NCI-H460 (cell line): ENCODE measurements at places on chromosomes 16 and 17. TPM values are rescaled to one million over a fixed set of nuclear protein-coding genes. Genes with fewer than 3 reads are reported as not detected.

DNA sequence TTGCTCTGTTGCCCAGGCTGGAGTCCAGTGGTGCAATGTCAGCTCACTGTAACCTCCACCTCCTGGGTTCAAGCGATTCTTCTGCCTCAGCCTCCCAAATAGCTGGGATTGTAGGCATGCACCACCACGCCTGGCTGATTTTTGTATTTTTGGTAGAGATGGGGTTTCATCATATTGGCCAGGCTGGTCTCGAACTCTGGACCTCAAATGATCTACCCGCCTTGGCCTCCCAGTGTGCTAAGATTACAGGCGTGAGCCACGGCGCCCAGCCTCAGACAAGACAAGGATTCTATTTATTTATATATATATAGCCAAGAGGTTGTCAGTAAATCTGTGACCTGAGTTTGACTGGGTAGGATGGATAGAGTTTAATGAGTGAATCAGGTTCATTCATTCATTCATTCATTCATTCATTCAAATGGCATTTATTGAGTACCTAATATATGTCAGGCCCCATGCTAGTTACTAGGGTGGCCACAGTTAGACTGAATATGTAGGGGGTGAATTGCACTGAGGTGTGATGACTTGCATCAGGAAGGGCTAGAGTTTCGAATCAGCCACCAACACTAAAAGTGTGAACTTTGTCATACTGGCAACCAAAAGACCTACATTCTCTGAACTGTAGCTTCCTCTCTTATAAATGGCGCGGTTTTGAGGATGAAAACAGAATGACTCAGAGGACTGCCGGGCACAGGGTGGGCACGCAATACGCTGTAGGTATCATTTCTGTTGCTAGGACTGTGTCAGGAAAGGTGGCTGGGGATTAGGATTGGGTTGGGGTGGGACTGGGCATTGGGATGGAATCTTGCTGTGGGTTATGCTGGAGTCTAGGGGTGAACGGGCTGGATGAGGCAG lies 37.8 kb downstream of the ITGAE start:
- no peak for DNase-seq

- no peak for DNase-seq
These were observed 24.1 kb downstream of the CLEC16A start for GRCh38 chr16:10968498-10968897.

GRCh38 chr16:81987121-81987520 lies 24.1 kb downstream of the SDR42E1 start:
- no peak for DNase-seq

GRCh38 chr16:66182592-66182991 lies 183.9 kb upstream of the CDH5 start:
- no peak for DNase-seq

DNA sequence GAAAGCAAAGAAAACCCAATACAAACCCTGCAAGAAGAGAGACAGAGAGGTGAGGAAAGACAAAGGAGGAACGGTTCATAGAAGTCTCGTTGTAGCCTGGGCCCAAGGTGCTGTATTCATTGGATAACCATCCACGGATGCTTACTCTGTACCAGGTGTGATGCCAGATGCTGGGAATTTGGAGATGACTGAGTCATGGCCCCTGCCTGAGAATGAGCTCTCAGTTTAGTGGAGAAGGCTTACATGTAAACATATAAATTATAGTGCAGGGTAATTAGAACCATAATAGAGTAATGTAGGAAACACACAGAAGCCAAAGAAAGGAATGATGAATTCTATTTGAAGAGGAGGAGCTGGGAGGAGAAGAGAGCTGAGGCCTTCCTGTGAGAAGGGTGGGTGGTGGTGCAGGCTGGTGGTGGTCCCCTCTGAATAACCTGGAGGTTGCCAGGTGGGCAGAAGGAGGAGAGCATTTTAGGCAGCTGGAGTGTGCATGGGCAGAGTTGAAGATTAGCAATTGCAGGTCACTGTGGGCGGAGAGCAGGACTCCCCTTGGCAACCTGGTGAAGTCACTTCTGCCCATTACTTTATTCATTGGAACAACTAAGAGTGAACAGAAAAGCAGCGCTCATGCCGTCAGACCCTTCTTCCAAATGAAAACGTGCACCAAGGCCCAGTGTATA lies 7.7 kb upstream of the ZG16 start:
- DNase-seq = no peak

DNA sequence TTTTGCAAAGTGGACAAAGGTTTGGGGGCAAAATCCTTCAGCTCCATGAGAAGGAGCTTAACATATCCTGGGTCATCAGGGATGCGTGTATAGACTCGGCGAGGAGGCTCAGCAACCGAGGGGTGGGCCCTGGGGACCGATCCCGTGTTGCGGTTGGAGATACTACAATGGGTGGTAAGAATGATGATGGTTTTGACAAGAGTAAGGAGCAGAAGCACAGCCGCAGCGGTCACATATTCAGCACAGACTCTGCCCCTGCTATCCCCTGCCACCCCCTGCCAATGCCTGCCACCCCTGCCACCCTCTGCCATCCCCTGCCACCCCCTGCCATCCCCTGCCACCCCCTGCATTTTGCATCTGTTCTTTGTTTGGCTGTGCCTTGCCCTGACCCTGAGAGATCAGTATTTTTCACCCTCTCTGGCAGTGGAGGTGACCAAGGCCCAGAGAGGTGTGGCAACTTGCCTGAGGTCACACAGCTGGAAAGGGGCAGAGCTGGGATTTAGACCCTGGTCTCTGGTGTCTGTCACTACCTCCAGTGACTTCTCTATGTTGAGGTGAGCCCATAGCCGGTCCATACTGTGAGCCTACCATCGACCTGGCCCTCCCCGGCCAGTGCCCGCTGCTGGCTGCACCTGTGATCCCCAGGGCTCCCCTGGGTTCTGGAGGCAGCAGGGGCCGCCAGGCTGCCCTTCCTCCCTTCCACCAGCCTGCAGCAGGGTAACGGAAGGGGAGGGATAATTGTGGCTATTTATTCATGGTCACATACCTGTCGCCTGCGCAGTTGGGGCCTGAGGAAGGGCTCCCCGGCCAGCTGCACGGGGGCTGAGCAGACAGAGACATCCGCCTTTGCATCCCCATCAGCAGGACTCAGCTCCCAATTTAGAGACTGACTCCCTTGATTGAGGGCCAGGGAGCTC lies 74.9 kb upstream of the CBX4 start:
- no peak for DNase-seq

The ZPBP2 gene
- total RNA-seq = not detected in 2 replicates

The TMEM92 gene
- 0.52 and 1.4 TPM in 2 replicates for total RNA-seq

The TTLL6 gene
- total RNA-seq = not detected in 2 replicates
